Smooth muscle cell of the pulmonary artery (primary cell): ENCODE measurements at places on chromosomes 11 and 22. TPM values are rescaled to one million over a fixed set of nuclear protein-coding genes. Genes with fewer than 3 reads are reported as not detected.

TREH gene
- not detected in 2 replicates for total RNA-seq

ELFN2 gene
- under 0.01 and 0.10 TPM in 2 replicates for total RNA-seq

C22orf31 gene
- total RNA-seq, result not detected in 2 replicates

SMC1B gene
- 0.07 TPM in 1 of 2 replicates, not detected in the other for total RNA-seq

GPHA2 gene
- not detected in 2 replicates for total RNA-seq

RIC3 gene
- not detected in 2 replicates for total RNA-seq

MS4A14 gene
- total RNA-seq, result not detected in 2 replicates

KCNJ1 gene
- total RNA-seq, result not detected in 2 replicates

AIP gene
- total RNA-seq, result 77.1 and 89.2 TPM in 2 replicates

UBQLN3 gene
- total RNA-seq, result 0.10 and 0.26 TPM in 2 replicates
